ENCODE measurements at places on chromosomes 5 and 9.

DNA sequence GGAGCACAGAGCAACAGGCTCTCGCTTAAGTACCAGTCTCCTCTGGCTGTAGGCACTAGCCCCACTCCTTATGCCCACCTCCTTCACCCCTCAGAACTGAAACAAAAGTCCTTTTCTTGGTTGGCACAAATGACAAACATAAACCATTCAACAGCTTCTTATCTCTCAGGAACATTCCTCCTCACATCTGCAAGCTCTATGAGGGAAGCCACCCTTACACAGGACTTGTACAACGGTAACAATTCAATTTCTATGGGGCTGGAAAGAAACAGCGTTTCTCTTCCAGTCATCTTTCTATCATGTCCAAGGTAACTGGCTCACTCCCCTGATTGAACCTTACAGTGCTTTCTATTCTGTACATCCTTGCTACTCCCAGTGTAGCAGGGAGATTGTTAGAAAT is 74.1 kb downstream of the CSF2 start:
- no peak for DNase-seq

DNA sequence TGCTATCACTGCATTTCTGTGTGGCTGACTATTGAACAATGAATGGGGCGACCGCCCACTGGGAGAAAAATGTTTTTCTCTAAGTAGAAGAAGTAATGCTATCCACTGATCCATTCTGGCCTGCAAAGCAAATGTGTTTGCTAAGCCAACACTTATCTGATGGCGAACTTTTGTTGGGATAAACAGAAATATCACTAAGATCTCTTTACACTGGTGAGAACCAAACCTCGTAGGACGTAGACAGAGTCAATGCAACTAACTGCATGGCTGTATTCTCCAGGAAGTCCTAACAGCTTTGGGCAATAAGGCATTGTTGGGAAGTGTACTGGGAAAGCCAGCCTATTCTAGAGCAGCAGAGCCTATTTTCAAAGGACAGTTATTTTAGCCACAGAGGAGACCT is 77.7 kb downstream of the ANKH start:
- no peak for DNase-seq

GRCh38 chr5:141714542-141715310 is 32.7 kb upstream of the ARAP3 start:
- DNase-seq: no peak

- DNase-seq: peak; percentile 47
Observed at GRCh38 chr9:33737811-33738606, 57.4 kb upstream of the PRSS3 start.

DNA sequence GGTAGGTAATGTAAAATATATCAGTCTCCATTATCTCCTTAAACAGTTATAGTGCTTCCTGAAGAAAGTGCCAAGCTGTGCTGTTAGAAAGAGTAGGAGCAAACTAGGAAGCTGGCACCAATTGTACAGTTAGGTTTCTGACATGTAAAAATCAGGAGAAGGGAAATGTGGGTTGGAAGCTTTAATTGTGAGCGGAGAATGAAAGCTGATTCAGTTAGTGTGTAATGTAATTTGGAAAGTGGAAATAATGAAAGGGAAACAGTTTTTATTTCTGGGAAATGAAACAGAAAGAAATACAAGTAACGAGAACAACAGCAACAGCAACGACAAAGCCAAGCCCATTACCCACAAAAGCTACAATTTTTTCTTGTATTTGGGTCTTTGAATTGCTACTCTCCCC is 48.8 kb upstream of the JAK2 start:
- no peak for DNase-seq

DNA sequence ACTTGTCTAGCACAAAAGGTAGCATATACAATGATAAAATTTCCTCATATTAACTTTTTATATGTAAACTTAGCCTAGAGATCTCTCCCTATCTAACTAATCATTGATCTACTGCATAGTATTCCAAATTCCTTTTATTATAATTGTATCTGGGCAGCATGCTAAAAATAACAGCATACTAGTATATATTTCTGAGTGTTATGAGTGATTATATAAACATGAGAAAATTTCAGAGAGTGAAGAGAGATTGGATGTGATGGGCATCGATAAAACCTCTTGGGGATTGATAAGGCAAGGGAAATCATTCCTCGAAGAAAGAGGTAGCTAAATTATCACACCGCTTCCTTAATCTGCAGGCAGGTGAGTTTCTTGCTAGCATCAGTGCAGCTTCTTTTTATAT is 158.2 kb downstream of the HMHB1 start:
- no peak for DNase-seq

- DNase-seq: no peak
Observed at GRCh38 chr9:133499132-133499891, 20.4 kb upstream of the SLC2A6 start.

GRCh38 chr5:3237276-3237868 is 358.3 kb upstream of the IRX1 start:
- no peak for DNase-seq

DNA sequence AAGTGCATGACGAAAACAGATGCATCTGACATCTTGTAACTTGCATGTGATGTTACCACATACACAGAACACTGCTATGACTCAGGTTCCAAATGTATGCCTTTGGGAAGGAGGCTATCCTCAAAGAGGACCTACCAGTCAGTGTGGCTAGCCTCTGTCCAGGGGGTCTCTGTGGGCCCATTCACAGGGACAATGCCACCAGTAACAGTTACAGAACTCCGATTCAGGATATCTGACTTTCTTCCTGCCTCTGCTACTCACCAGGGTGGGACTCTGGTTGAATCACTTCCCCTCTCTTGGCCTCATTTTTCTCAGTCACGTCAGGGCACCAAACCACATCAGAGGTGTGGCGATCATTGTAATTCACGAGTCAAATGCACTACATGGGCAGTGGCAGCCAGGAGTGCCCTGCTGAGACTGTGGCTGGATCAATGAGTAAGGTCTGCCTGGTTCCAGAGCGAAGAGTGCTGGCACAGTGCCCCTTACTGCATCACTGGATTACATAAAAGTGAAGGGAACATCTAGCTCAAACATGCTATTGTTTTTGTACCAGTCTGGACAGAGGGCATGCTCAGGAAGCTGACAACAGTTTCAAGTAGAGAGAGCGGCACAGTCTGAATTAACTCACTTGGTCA is 13.2 kb downstream of the ATOX1 start:
- DNase-seq: no peak

DNA sequence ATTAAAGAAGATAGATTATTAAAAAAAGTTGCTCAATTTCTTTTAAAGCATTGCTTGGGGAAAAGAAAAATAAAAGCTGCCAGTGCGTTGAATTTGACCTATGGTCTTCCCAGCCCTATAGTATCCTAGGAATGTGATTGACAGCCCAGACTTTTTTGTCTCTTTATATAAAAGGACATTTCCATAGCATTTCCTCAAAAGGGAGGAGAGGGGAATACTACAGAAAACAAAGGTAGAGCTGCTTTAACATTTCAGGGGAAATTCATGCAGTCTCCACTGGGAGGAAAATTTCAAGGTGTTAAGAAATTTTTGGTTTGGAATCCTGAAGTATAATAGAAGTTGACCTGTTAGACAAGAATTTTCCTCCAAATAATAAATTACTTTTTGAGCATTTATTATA is 17.9 kb upstream of the GPR151 start:
- DNase-seq: no peak

- DNase-seq: no peak
Observed at GRCh38 chr9:14270358-14271092, 43.4 kb downstream of the NFIB start.

GRCh38 chr9:113205861-113206260 is 15.2 kb downstream of the FKBP15 start:
- DNase-seq: no peak

DNA sequence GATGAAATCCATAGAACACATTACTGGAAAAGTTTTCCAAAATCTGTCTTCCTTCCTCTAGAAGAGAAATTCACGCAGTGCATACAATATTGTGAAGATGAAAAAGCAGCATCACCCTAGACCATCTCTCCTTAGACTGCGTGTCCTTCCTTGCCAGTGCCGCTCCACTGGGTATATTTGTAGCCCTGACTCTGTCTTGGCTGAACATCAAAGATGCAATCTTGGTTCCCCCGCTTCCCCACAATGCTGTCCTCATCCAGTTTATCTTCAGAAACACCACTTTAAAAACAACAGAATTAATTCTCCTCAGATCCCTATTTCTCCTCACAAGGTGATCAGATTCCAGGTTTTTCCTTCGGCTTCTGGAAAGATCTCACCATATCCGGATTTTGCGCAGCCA is 53.9 kb downstream of the ROR2 start:
- DNase-seq: no peak

- DNase-seq: no peak
Observed at GRCh38 chr5:172694541-172694940, 53.5 kb downstream of the NEURL1B start.

GRCh38 chr9:121748727-121749423 is 97.4 kb downstream of the DAB2IP start:
- no peak for DNase-seq

DNA sequence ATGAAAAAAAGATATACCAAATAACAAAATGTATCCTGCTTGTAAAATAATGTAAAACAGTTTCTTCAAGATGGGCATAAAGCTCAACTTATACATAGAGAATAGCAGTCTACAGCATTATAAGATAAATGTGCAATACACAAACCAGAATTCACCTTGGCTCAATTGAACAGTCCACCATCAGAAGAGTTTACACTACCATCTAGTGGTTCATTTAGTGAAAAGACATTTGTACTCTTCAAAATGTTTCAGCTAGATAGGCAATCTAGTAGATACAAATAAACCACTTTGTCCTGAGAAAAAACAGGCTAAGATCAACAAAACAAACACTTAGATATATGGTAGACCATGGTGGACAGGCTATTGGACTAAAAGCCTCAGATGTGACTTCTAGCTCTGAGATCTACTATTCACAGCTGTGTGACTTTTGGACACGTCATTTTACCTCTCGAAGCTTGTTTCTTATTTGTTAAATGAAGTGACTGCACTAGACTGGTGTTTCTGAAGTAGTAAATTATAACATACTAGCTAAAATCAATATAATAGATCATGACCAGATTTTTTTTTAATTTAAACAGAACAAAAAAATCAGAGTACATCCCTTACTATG is 22.1 kb upstream of the TPD52L3 start:
- peak; percentile 56 for DNase-seq

- DNase-seq: no peak
Observed at GRCh38 chr9:137313326-137313936, 11.4 kb upstream of the NRARP start.
